ENCODE measurements at places on chromosomes 5 and 9.

DNA sequence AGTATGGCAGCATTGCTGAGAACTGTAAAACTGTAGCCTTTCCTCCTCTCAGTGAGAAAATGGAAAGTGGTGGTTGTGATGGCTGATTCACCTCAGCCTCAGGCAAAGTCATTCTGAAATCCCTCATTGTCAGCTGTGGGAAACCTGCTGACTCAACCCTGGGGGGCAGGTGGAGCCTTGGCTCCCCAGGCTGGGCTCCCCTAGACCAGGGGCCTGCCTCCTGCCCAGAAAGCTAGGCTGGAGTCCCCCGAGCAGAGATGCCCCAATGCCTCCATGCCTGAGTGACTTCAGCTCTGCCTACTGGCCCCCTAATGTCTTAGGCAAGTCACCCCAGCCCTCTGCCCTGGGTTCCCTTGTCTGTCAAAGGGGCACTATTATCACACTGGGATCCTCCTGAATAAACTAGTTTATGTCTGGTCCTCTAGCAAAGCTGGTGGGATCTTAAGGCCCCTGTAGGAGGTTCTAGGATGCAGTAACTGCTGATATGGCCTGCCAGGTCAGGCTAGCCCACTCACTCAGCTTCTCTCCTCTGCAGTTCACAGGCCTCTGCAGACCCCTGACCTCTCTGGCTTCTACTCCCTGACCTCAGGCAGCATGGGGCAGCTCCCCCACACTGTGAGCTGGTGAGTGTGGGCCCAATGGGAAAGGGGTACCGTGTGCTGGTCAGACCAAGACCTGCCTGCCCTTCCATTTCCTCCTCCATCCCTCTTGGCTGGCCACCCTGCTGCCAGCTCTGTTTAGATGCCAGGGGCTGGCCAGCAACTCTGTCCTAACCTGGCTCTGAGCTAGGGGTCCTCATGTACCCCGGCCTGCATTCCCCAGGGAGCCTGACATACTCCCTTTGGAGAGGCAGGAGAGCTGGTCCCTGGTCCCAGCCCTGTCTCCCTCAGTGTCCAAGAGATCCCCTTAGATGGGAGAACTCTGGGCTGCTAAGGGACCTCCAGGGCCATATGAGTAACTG, 24.2 kb downstream of the TCF7 start:
- DNase-seq = no peak

GRCh38 chr5:15936505-15937245, 242.9 kb downstream of the MARCHF11 start:
- no peak for DNase-seq

GRCh38 chr5:54295651-54296276, 14.6 kb downstream of the ARL15 start:
- DNase-seq = no peak

GRCh38 chr5:67799732-67800234, 415.8 kb upstream of the PIK3R1 start:
- DNase-seq = no peak

Data from stimulated activated CD8-positive, alpha-beta memory T cell treated with anti-CD3 and anti-CD28 coated beads, Interleukin-7, amount 100 ng/mL, for 1 hour (primary cell).